ENCODE measurements at places on chromosomes 7 and 10.

DNA sequence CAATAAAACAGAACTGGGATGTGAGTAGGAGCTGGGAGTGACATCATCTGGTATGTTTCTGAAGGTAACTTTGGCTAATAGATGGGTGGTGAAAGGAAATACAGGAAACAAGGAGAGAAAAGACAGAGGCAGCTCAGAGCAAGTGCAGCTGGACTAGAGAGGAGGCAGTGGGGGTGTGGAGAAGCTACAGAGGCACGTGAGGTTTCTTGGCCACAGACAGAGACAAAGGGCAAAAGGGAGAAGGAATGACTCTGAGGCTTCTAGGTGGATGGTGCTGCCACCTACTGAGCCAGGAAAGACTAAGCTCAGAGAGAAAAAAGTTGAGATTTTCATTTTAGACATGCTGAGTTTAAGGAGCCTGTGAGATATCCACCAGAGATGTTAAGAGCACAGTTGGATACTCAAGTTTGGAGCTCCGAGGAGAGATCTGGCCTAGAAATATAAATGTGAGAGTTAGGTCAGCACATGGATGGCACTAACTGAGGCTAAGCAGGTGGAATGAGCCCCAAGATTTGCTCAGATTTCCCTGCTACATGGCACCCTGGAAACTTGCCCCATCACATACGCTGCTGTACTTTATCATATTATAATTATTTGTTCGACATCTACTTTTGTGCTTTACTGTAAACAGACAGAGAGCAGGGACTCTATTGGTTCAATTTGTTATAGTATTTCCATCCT lies 293.0 kb upstream of the IMMP2L start:
- no peak for DNase-seq

DNA sequence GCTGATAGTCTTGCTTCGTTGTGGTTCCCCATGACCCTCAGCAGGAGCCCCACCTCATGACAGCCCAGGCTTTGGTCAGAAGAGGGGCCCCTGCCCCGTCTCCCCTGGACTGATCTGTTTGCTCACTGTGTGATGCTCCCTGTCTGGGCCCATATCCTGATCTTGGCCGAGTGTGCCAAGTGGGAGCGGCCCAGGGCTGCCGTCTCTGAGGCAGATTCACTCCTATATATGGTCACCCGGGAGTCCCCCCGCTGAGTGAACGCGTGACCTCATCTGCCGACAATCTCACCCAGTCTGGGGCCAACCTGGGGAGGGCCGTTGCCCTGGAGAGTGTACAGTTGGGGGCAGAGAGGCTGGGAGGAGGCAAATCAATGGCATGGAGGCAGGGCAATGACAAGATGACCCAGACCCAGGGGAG lies 34.5 kb downstream of the PPIF start:
- peak; percentile 45 for DNase-seq

- DNase-seq = no peak
These were observed 188.3 kb upstream of the STK17A start for GRCh38 chr7:43394441-43395130.

GRCh38 chr10:90857635-90858460 lies at the start of gene HTR7:
HTR7 (minus strand) TSS chr10:90858039; CDS start chr10:90857671, 368 bp downstream.
- no peak for DNase-seq

DNA sequence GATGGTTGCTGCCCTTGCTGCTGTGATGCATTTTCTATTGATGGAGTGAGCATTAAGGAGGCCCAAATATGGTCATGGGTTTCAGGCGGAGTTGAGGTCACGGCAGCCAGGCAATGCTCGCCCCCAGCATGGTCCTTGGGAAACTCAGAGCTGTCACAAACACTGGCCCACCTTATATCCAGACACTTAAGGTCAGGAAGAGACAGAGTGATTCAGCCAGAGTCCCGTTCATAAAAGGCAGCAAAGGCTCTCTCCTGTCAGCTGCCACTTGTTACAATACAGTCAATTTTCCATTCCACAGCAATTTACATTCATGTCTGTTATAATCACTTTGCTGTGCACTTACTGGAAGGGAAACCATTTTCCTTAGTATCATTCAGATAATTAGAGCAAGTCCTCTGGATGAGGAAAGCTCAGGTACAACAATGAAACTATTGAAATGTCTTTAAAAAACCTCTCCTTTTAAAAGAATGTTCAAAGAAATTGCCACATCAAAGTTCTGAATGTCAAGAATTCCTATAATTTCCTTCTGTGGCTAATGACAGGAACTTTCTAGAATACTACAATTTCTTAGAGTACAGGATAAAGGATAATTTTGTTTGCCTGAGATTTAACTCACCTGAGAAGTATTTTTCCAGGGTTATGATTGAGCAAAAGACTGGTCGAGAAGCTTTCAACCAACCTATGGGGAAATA lies 14.8 kb upstream of the ANKRD1 start:
- DNase-seq = no peak

DNA sequence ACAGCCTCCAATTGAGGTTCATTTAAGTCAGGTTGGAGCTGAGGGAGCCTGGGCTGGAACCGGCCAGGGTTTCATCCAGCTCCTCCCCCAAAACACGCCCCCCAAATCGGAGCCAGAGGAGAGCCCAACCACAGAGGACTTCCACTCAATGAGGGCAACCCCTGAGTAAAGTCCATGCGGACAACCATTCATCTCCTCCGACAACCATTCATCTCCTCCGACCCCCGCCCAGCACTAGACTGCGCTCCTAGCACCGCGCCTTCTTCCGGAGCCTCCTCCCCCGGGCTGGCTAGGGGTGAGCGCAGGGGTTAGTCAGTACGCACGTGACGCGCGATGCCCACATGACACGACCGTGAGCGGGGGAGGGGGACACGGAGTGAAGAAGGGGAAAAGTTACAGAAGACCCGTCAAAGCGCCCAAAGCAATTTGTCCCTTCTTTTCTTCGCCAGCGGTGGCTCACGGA lies 1.4 kb downstream of the MAGI2 start:
- no peak for DNase-seq

- DNase-seq = no peak
These were observed 37.1 kb upstream of the EZH2 start for GRCh38 chr7:148921189-148921588.

- peak; percentile 11 for DNase-seq
These were observed 98.4 kb upstream of the PODXL start for GRCh38 chr7:131654668-131655326.

GRCh38 chr7:1630700-1631336 lies 39.3 kb upstream of the ELFN1 start:
- DNase-seq = no peak
